ENCODE measurements at places on chromosomes 11 and 22. TPM values are rescaled to one million over a fixed set of nuclear protein-coding genes. Genes with fewer than 3 reads are reported as not detected.

DNA sequence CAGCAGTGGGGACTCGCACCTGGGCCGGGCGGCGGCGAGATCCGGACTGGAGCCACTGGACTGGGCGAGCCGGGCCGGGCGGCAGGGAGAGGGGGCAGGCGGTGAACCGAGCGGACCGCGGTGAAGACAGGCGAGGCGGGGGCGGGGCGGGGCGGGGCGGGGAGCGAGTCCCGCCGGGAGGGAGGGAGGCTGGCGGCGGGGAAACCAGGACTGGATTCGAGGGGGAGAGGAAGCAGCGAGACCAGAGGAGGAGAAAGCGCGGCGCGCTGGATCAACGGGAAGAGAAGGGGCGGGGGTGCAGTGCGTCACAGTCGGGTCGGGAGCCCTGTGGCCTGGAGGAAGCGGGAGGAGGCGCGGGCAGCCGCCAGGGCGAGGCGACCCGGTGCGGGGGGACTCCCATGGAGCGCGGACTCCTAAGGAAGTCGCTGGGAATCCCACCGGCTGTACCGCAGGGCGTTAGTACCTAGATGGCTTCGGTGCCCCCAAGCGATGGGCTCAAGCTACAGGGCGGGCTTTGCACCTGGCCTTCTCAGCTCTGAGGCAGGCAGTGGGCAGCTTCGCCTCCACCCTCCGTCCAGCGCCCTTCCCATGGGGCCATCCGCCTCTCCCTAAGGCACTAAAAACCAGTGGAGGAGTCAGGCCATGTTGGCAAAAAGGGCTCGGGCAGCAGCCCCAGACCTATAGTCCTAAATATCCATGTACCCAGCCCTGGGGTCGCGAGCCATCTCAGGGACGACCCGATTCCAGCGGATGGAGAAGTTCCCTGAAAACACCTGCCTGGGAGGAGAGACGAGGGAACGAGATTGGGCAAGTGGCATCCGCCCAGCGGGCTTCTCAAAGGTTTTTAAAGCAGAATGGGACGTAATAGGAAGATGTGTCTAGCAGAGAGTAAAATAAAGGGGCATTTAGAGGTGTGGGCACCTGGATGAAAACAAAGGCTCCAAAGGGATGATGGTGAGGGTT lies at the start of gene TMEM121B:
TMEM121B (minus strand) TSS at position 128 of the 963 bp plus-strand sequence. CDS start 233 bp downstream, outside the sequence.
- H3K4me3 ChIP-seq, result peak within 1 kb of the TSS; percentile 62
- DNase-seq, result peak; percentile 54
- no peak within 1 kb of the TSS for H3K27ac ChIP-seq
- peaks cover 11% of the 10 kb centered on the region for H3K27me3 ChIP-seq

Gene OR2D2
- not detected for total RNA-seq

Gene CDON
- 2.6 TPM for total RNA-seq

- H3K27me3 ChIP-seq, result peaks cover 73% of the 10 kb centered on the region
- peak overlapping the region; percentile 34 for H3K4me3 ChIP-seq
- DNase-seq, result peak; percentile 26
- peaks cover 13% of the 10 kb centered on the region for H3K4me1 ChIP-seq
Observed at GRCh38 chr11:8267831-8268529, 4.3 kb upstream of the LMO1 start.

- no peaks in the 10 kb centered on the region for H3K27me3 ChIP-seq
- H3K4me3 ChIP-seq, result peak overlapping the region; percentile 96
- peaks cover 16% of the 10 kb centered on the region for H3K36me3 ChIP-seq
- DNase-seq, result no peak
Observed at GRCh38 chr11:66676931-66677598, 622 bp downstream of the RBM4B start.

Gene FAR1
- total RNA-seq, result 42.3 TPM

DNA sequence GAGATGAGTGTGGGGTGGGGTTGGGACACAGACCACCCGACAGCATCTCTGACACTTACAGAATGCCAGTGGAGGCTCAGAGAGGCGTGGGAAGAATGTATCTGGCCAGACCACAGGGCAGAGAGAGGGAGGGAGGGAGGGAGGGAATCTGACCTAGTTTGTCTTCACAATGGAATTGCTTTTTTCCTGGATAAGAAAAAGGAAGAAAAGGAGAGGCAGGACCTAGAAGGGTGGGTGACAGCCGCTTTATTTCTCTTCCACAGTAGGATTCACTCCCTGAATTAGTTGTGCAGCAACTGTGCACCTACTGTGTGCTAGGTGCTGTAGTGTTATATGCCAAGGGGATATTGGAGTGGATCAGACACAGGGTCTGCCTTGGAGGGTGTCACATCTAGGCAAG lies 3.7 kb downstream of the KCNK4 start:
- no peaks in the 10 kb centered on the region for H3K36me3 ChIP-seq
- peaks cover 14% of the 10 kb centered on the region for H3K4me1 ChIP-seq
- DNase-seq, result no peak
- H3K27me3 ChIP-seq, result peaks cover 66% of the 10 kb centered on the region
- H3K27ac ChIP-seq, result no peak overlapping the region

DNA sequence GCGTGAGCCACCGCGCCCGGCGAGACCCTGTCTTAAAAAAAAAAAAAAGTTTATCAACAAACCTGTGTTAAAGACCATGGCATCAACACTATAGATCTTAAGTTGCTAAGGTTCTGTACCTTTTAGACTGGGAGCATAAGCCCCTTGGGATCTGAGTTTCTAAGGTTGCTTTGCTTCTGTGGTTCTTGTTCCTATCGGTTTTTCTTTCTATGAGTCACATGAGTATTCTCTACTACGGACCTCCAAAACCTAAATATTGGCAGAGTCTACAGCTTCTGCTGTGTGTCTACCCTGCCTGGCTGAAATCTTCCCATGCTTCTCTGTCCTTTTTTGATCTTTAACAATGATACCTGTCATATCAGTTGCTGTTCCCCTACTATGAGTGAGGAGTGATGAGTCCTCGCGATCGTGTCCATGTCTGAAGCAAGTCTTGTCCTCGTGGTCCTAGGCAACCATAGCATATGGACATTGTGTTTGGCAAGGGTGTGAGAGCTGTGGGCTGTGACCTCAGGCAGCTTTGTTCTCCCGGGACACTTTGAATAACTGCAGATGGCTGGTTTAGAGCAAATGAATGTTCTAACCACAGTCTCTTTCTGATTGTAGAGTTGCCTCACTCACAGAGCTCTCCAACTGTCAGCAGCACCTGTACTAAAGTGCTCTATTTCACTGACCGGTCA lies 9.0 kb upstream of the DLAT start:
- no peaks in the 10 kb centered on the region for H3K27me3 ChIP-seq
- DNase-seq, result no peak
- H3K4me1 ChIP-seq, result no peaks in the 10 kb centered on the region
- no peak overlapping the region for H3K27ac ChIP-seq

DNA sequence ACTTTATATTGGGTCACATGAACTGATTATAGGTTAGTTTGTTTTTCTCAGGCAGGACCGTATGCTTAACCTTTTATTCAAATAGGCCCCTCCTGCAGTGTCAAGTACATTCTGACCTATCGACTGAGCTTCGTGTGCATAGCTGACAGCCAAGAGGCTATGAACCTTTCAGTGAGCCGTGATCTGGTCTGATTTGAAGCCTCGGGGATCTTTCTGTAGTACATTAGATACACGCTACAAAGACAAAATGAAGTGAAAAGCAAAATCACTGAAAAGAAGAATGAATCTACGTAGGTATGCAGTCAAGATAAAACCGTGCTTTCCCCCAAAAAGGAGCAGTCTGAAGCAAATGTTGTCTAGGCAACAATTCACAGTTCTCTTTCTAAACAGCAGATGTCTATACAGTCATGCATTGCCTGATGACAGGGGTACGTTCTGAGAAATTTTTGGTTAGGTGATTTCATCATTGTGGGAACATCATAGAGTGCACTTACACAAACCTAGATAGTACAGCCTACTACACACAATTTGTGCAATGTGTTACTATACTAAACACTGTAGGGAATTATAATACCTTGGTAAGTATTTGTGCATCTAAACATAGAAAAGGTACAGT lies 18.1 kb downstream of the JHY start:
- no peaks in the 10 kb centered on the region for H3K4me1 ChIP-seq
- no peak overlapping the region for H3K27ac ChIP-seq

Gene SYCE3
- total RNA-seq, result 2.0 TPM

Gene THRSP
- not detected for total RNA-seq

GRCh38 chr11:48008951-48009270 lies 28.6 kb downstream of the PTPRJ start:
- no peak overlapping the region for H3K4me3 ChIP-seq
- no peaks in the 10 kb centered on the region for H3K36me3 ChIP-seq
- H3K27me3 ChIP-seq, result no peaks in the 10 kb centered on the region
- DNase-seq, result peak; percentile 91
- H3K27ac ChIP-seq, result peak overlapping the region; percentile 76

DNA sequence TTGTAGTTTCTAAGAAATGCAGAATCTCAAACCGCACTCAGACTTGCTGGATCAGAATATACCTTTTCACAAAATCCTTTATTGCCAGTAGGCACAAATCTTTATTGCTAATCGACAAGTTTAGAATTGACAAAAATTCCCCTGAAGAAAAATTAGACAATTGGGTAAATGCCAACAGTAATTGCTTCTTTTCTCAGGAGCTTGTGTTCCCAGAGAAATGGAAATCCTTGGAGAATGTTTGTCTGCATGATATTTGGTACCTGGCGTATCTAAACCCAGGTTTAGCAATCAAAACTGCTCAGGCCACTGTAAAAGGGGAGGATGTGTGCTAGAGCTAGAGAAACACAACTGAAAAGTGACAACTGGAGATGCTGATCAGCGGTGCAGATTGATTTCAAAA lies at the start of gene OR8G5:
OR8G5 (plus strand) TSS at position 301 of the 400 bp plus-strand sequence. CDS start 8,556 bp downstream, outside the sequence.
- peaks cover 4% of the 10 kb centered on the region for H3K27me3 ChIP-seq
- H3K36me3 ChIP-seq, result no peaks in the 10 kb centered on the region
- H3K27ac ChIP-seq, result no peak within 1 kb of the TSS
- H3K4me1 ChIP-seq, result no peaks in the 10 kb centered on the region
- no peak within 1 kb of the TSS for H3K4me3 ChIP-seq

Gene DDX25
- total RNA-seq, result not detected

Gene SPDYC
- total RNA-seq, result not detected

Gene ARHGAP20
- total RNA-seq, result 0.19 TPM

DNA sequence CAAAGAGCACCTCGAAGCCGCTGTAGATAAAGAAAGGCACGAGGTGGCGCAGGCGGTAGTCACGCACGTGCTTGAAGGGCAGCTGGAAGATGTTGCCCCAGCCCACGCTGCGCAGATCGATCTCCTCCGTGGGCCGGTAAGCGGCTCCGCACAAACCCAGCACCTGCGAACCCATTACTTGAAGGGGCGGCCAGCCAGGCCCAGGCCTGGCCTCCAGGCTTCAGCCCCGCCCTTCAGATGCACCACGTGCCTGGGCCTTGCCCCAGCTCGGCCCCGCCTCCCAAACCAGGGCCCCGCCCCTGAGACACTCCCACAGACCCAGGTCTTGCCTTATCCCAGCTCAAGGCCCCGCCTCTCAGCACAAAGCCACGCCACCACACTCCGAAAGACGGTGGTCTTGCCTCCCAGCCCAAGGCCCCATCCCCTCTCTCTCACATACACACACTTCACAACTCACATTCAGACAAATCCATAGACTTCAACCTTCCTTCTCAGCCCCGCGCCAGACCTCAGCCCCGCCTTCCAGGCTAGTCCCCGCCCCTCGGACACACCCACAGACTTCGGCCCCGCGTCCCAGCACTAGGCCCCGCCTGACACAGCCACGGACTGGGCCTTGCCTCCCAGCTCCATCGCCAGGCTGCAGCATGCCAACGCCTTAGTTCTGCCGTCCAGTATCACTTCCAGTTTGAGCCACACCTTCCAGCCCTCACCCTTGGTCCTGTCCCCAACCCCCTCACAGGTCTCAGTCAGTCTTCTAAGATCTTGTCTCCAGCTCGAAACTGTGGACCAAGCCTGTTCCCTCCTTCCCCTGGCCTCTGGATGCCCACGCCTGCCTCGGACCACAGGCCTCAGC lies 7.0 kb downstream of the UNC93B1 start:
- no peak overlapping the region for H3K27ac ChIP-seq
- peaks cover 12% of the 10 kb centered on the region for H3K4me1 ChIP-seq
- peaks cover 4% of the 10 kb centered on the region for H3K36me3 ChIP-seq
- peaks cover under 1% of the 10 kb centered on the region for H3K27me3 ChIP-seq
- peak; percentile 45 for DNase-seq

Gene CCDC188
- total RNA-seq, result not detected

Gene SLC7A4
- not detected for total RNA-seq

DNA sequence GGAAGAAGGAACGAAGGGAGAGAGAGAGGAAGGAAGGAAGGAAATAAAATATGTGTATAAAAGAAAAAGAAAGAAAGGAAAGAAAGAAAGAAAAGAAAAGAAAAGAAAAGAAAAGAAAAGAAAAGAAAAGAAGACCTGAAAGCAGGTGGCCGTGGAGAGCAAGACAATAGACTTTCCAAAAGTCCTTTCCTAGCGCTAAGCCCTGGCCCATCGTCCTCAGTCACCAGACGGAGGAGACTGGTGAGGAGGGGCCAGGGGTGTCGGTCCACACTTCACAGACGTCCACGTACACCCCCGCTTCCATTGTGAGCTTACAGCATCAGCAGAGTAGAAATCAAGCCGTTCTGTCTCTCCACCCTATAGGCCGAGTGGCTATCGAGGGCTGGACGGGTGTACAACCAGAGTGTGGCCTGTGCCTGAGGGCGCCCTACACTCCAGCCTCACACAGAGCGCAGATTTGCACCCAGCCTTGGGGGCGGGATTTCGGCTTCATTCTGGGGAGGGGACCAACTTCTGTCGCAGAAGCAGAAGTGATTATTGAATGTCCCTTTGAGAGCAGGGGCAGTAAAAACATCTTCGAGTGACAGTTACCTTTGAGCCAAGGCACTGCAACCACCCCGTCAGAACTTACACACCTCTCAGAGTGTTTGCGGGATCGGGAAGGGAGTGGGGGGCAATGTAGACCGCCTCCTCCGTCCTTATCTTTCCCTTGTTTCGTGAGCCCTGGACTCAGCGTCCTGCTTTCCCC lies 2.0 kb upstream of the BSX start:
- H3K4me1 ChIP-seq, result peaks cover 21% of the 10 kb centered on the region
- H3K27me3 ChIP-seq, result peaks cover 76% of the 10 kb centered on the region
- H3K4me3 ChIP-seq, result peak overlapping the region; percentile 78
- H3K27ac ChIP-seq, result no peak overlapping the region
- H3K36me3 ChIP-seq, result no peaks in the 10 kb centered on the region

GRCh38 chr11:12968101-12968500 lies 41.0 kb upstream of the RASSF10 start:
- H3K36me3 ChIP-seq, result no peaks in the 10 kb centered on the region
- DNase-seq, result no peak
- no peak overlapping the region for H3K4me3 ChIP-seq
- H3K27ac ChIP-seq, result no peak overlapping the region
- peaks cover 5% of the 10 kb centered on the region for H3K27me3 ChIP-seq

GRCh38 chr22:43346521-43346929 lies 3.4 kb upstream of the SCUBE1 start:
- H3K4me3 ChIP-seq, result no peak overlapping the region
- H3K27me3 ChIP-seq, result peaks cover 46% of the 10 kb centered on the region
- H3K4me1 ChIP-seq, result peaks cover 14% of the 10 kb centered on the region
- H3K36me3 ChIP-seq, result no peaks in the 10 kb centered on the region
- DNase-seq, result peak; percentile 76

- H3K4me1 ChIP-seq, result no peaks in the 10 kb centered on the region
- H3K4me3 ChIP-seq, result no peak overlapping the region
- H3K36me3 ChIP-seq, result no peaks in the 10 kb centered on the region
- DNase-seq, result no peak
Observed at GRCh38 chr11:60757231-60757800, 649 bp downstream of the MS4A15 start.

Data from activated naive CD4-positive, alpha-beta T cell treated with anti-CD3 and anti-CD28 coated beads for 36 hours (primary cell).